ENCODE measurements at places on chromosomes 6 and 20. TPM values are rescaled to one million over a fixed set of nuclear protein-coding genes. Genes with fewer than 3 reads are reported as not detected.

Gene BCAS1
- 0.11 TPM for total RNA-seq

Gene KCNQ5
- 1.00 TPM for total RNA-seq

Gene GINS1
- 6.0 TPM for total RNA-seq

Gene PBOV1
- not detected for total RNA-seq

Gene WFDC5
- total RNA-seq = not detected

Gene ZNF165
- 0.77 TPM for total RNA-seq

Gene FERMT1
- total RNA-seq = 5.2 TPM

Gene MAPK13
- total RNA-seq = 34.1 TPM

Gene PABPC1L
- 11.5 TPM for total RNA-seq

Gene CEP250
- total RNA-seq = 51.2 TPM

Gene MLN
- not detected for total RNA-seq

Gene HSF2
- total RNA-seq = 44.5 TPM

Gene AKAP12
- total RNA-seq = 114 TPM

Gene TGM3
- not detected for total RNA-seq

Gene COL9A1
- total RNA-seq = not detected

Gene FOXQ1
- not detected for total RNA-seq

Gene ATRN
- total RNA-seq = 46.0 TPM

Gene SIM1
- not detected for total RNA-seq

Gene ETV7
- total RNA-seq = 0.22 TPM

Gene CDSN
- total RNA-seq = not detected

Gene C4A
- total RNA-seq = 2.3 TPM

Gene NOTCH4
- total RNA-seq = 1.4 TPM

Gene OOEP
- total RNA-seq = not detected

Gene IFT52
- total RNA-seq = 36.5 TPM

Gene HLA-DPB1
- 21.1 TPM for total RNA-seq

Gene GTSF1L
- total RNA-seq = not detected

Gene SPATA25
- total RNA-seq = 1.5 TPM

Gene AGER
- 0.44 TPM for total RNA-seq

Gene SAMD10
- 0.87 TPM for total RNA-seq

Gene COL12A1
- 765 TPM for total RNA-seq

Data from uterine smooth muscle cell (primary cell).